ENCODE measurements at places on chromosomes 5 and 9.

DNA sequence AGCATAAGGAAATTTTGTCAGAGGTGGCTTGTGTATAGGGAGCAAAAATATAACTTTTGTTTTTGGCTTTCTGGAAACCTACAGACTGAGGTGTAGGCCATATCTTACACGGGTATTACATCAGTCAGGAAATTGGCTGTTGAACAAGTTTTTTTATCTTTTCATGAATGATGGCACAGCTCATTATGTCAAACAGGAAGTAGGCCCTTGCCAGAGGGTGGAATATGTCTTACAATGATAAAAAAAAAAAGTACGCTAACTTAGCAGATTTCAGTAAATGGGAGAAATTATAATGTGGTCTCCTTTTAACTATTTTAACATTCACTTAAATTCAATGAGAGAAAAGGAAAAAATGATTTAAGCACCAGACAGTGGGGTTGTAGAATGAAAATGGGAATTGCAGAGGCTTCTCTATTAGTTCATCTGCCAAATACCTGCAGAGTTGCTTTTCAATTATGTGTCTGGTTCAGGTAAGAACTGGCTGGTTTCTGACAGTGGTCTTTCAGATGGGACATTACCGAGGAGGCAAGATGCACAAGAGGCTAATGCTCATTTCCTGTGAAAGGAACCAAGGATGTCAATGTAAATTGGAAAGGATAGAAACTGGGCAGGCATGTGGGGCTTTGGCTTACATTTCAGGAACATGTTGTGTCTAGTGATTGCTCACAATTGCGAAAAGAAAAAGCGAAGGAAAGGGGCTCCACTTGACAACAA, 169.9 kb downstream of the NNT start:
- no peak for DNase-seq

DNA sequence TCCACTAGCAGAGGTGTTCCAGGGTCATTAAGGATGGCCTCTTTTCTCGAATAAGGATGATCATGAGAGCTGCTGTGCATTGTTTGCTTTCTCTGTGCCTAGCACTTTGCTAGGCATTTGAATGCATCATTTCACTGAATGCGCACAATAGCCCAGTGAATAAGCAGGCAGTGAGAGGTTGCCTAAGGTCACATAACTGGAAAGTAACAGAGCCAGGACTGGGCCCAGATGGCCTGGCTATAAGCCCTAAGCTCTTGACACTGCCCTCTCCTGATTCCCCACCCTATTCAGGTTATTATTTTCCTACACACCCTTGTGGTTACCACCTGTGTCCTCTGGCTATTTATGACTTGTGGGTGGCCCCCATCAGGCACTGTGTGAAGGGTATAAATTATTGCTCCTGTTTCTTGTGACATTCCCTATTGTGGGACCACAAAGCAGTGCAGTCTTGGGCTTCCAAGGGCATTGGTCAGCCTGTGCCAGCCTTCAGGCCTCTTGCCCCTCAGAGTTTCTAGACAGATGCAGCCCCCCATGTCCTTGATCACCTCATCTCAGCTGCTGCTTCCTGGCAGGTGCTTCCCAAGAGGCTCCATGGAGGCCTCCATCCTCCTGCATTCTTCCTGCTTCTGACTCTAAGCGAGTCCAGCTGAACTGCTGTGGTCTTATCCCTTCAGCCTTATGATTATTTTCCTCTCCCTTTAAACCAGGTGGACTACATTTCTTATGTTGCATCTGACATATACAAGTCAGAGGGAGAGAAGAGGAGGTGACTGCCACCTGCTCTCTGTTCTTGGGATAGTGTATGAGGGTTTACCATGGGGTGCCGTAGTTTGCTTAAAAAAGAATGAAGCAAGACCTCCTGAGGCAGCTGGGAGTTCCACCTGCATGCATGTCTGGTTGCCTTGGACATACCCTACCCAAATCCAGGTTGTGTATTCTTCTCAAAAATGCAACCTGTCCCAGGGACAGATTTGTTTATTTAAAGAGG, 47.6 kb downstream of the ANGPTL2 start:
- DNase-seq = no peak

DNA sequence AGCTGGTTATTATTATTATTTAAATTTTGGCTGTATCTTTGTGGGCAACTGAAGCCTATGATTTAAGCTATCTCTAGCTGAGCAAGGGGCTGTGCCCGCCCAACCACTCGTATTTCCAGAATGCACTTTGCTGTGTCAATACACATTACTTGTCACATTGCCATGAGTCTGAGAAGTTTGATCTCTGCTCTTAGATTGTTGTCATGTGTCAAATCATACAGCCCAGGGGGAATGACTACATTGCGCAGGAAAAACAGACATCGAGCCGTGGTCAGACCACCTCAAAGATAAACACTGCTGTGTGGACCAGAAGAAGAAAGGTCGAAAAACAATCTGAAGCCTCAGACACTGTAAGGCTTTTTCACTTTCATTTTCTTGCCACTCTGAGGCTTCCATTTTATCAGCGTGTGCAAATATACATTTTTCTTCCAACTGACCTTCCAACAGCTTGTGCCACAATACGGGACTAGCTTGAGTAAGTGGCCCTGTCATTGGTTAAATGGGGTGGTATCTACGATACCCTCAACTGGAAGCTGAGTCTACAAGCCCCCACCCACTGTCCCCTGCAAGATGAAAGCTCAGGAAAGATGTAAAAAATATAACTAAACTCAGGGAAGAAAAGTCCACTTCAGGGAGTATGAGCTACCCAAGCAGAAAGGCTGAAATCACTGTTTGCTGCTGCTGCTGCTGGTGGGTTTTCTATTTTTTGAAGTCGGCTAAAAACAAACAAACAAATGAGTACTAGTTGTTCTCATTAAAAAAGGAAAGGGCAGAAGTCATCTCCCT, 603.0 kb downstream of the BNC2 start:
- DNase-seq = no peak

DNA sequence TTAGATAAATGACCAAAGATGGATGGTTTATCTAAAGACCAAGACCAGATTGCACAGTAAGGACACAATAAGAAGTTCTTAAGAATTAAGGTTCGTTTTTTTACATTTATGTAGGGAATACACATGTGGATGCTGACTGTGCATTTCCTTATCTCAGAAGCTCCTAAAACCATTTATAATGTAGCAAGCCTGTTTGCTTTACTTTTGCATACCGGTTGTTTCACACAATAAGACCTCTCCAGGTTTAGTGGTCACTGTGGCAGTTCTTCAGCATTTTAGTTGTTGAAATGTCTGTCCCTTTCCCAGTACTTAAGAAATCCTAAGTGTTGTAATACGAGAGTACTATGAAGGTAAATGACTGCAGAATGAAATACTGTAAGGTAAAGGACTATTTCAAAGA, 43.6 kb downstream of the BASP1 start:
- DNase-seq = no peak

GRCh38 chr9:105282870-105283621, 38.6 kb downstream of the SLC44A1 start:
- no peak for DNase-seq

- no peak for DNase-seq
These were observed 222.2 kb downstream of the LURAP1L start for GRCh38 chr9:12997009-12997408.

GRCh38 chr5:98927242-98927988, 1.4 kb downstream of the CHD1 start:
- peak; percentile 78 for DNase-seq

- DNase-seq = peak; percentile 67
These were observed 39.5 kb upstream of the GLIS3 start for GRCh38 chr9:4339357-4339756.

GRCh38 chr5:13739479-13739878, 205.0 kb downstream of the DNAH5 start:
- no peak for DNase-seq

GRCh38 chr9:3898461-3899218, 372.8 kb upstream of the RFX3 start:
- DNase-seq = no peak

DNA sequence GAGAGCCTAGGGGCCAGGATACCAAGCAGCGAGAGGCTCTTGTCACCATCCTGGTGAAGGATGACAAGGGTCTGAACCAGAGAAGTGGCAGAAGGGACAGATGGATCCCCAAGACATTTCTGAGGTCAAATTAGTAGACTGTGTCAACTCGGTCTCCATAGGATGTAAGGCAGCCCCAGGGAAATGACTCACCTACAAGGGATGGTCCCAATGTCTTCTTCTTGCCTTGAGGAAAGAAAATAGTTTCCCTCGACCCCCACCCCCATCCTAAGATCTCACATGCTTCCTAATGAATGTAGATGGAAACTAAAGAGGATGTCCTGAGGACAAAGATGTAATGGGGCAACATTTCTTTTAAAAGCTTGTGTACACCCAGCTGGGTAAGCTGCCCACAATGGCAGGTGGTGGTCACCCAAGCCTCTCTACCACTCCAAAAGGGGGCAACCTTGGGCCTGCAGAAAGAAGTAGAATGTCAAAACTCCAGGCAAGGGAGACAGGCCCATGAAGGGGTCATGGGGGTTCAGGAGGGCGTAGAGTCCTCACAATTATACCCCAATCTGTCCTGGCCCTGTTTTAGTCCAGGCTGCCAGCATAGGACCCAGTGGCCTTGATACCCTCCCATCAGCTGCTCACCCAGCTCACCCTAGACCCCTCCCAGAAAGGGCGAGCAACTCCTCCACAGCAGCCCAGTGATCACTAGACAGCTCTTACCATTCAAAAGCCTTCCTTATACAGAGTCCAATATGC, 187.4 kb downstream of the ACTL7B start:
- no peak for DNase-seq

DNA sequence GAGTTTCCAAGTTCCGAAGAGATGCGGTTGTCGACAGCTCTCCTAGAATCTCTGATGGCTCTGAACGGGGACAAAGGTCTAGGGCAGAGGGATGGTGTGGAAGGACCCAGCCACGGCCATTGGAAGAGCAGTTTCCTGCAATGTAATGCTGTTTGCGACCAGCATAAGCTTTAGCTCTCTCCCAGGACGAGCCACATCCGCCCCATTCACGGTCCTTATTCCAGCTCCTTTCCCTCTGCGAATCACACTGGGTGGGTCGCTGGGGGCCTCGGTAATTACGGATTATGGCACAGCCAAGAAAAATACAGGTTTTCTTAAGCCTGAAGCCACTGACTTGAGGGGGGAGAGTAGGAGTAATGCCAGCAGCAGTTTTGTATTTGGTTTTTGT, 22.7 kb downstream of the ANXA2R start:
- DNase-seq = no peak

- no peak for DNase-seq
These were observed 432.1 kb upstream of the BRINP1 start for GRCh38 chr9:119801311-119801710.

GRCh38 chr5:76764374-76764773, 48.4 kb downstream of the F2R start:
- no peak for DNase-seq

DNA sequence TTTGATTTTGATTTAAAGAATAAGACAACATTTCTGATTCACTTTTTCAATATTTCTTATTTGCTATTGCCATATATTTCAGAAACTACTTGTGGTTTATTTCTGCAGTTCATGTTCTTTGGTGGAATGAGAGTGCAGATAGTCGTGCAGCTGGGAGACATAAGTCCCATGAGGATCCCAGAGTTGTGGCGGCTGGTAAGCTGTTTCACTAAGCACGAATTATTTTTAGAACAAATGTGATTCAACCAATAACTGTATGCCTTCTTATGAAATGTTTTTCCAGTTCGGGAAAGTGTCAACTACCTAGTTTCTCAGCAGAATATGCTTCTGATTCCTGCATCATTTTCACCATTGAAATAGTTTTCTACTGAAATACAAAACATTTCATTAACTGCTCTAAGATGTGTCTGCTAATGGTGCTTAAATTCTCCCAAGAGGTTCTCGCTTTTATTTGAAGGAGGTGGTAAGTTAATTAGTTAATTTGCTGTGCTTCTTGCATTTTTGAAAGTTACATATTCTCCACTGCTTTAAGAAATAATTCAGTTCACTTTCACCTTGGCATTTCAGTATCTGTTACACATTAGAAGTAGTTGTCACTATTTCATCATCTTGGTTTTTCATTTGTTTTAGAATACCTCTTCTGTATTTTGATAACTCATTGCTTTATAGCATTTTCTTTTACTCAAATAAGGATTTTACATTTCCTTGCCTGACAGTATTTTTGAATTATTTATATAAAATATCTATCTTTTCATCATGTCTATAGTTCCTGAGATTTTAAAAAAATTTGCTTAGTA, 9.0 kb downstream of the NIPSNAP3B start:
- no peak for DNase-seq

DNA sequence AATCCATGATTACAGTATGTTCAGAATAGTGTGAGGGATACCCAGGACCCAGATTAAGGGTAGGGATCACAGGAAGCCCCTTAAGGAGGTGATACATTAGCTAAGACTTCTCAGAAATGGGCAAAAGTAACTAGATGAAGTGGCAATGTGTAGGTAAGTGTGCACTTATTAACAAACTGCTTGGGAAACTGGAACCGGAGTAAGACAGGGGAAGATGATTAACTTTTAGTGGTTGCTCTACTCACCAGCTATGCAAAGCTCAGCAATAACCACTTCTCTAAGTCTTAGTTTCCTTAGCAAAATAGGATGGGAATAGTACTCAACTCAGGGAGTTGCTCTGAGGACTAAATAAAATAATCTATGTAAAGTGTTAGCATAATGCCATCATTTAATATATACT, 182.2 kb downstream of the MCTP1 start:
- DNase-seq = no peak

DNA sequence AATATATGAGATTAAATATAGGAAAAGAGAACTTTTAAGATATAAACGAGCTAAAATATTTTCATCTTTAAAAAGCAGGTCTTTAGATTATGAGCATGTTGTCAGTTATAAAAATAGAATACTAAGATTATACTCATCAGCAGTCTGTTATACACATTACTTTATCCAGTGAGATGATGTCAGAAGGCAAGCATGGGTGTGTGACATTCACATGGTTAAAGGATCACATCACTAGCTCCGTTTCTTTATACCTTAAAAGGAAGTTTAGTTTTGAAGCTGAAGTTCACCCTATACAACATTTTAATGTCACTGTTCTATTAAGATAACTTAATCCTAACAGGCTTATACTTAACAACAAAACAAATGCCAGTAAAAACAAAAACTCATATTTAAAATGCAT, 59.6 kb downstream of the RICTOR start:
- no peak for DNase-seq

DNA sequence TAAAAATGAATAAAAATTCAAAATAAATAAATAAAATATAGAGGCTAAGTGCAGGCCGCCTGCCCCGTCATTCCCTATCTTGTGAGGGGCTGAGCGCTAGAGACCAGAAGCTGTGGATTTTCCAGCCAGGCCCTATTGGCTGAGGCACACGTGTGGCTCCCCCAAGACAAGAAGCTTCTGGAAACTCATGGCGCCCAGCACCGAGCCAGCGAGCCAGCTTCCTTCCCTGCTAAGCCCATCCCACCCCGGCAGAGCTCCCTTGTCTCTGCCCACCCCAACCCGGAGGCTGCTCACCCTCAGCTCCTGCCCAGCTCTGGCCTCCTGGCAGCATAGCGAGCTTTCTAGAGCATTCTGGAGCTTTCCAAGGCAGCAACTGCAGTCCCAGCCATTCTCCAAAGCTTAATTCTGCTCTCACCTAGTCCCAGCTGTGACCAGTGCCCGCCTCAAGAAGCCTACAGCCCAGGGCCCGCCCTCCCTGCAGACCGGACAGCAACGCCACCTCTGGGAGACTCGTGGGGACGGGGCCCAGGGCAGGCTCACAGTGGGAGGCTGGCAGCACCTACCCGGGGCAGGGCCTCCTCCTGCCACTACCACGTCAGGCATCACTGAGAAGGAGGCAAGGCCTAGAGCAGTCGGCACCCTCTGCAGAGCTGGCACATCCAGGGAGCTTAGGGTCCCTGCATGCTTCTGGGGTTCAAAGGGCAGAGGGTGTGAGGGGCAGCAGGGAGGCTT, 23.2 kb upstream of the TMEM250 start:
- DNase-seq = no peak
